A549 treated with ZK216348 at 1 μM for 4 hours (cell line): ENCODE measurements at places on chromosomes 13 and 19. TPM values are rescaled to one million over a fixed set of nuclear protein-coding genes. Genes with fewer than 3 reads are reported as not detected.

Gene TMEM38A
- 0.22 to 1.6 TPM (median 1.2 TPM) in 5 replicates for total RNA-seq

Gene FARP1
- 11.2 to 17.6 TPM (median 12.7 TPM) in 5 replicates for total RNA-seq

Gene ZNF792
- 1.5 to 2.2 TPM (median 1.9 TPM) in 5 replicates for total RNA-seq

Gene ZNF600
- total RNA-seq: 0.07 to 0.34 TPM (median 0.22 TPM) in 4 of 5 replicates, not detected in the other

Gene CNOT3
- 51.6 to 72.5 TPM (median 70.4 TPM) in 5 replicates for total RNA-seq

Gene MKNK2
- total RNA-seq: 35.6 to 83.3 TPM (median 75.7 TPM) in 5 replicates

Gene POGLUT2
- 4.9 to 7.3 TPM (median 7.1 TPM) in 5 replicates for total RNA-seq

Gene TJP3
- total RNA-seq: 0.22 to 1.1 TPM (median 0.81 TPM) in 5 replicates

Gene SIGLEC12
- total RNA-seq: not detected in 5 replicates
